ENCODE measurements at places on chromosomes 5 and 9.

GRCh38 chr5:153777681-153778581, 260.8 kb downstream of the FAM114A2 start:
- no peak for DNase-seq

GRCh38 chr5:58074222-58074621, 385.7 kb downstream of the PLK2 start:
- DNase-seq, result no peak

GRCh38 chr5:170186156-170186555, 46.6 kb upstream of the C5orf58 start:
- peak; percentile 15 for DNase-seq

GRCh38 chr5:87649455-87649854, 236.7 kb upstream of the CCNH start:
- no peak for DNase-seq

GRCh38 chr9:108142504-108143201, 653.1 kb upstream of the KLF4 start:
- DNase-seq, result no peak
